Activated naive CD4-positive, alpha-beta T cell treated with anti-CD3 and anti-CD28 coated beads, Interleukin-2, amount 50 U/mL, for 72 hours (primary cell): ENCODE measurements at places on chromosomes 12 and 14. TPM values are rescaled to one million over a fixed set of nuclear protein-coding genes. Genes with fewer than 3 reads are reported as not detected.

Gene TRMT61A
- total RNA-seq, result 5.6 TPM

Gene LMNTD1
- total RNA-seq, result not detected

Gene HPD
- 0.16 TPM for total RNA-seq

Gene CLMN
- 6.9 TPM for total RNA-seq

Gene TSPAN19
- not detected for total RNA-seq

Gene PSMC1
- 90.2 TPM for total RNA-seq

Gene B4GALNT3
- 1.8 TPM for total RNA-seq

Gene TPPP2
- total RNA-seq, result not detected

Gene SAMD4A
- 2.3 TPM for total RNA-seq

Gene RNF212B
- not detected for total RNA-seq

Gene SMCO2
- not detected for total RNA-seq

Gene TTC8
- total RNA-seq, result 2.3 TPM

Gene PPFIA2
- not detected for total RNA-seq

Gene RPL10L
- not detected for total RNA-seq

Gene PLXNC1
- total RNA-seq, result 3.1 TPM

Gene A2M
- total RNA-seq, result not detected

Gene TMEM233
- not detected for total RNA-seq

Gene CLEC4E
- total RNA-seq, result not detected

Gene EPYC
- total RNA-seq, result not detected

Gene CARMIL3
- 2.1 TPM for total RNA-seq

Gene ETFBKMT
- total RNA-seq, result 0.78 TPM
